Frontal cortex (tissue), 4 donors: ENCODE measurements at places on chromosomes 2 and 18. TPM values are rescaled to one million over a fixed set of nuclear protein-coding genes. Genes with fewer than 3 reads are reported as not detected.

Gene MDH1B
- total RNA-seq: 4.5 TPM

GRCh38 chr18:67232991-67233390 lies 283.5 kb downstream of the DSEL start:
- no peak for DNase-seq

DNA sequence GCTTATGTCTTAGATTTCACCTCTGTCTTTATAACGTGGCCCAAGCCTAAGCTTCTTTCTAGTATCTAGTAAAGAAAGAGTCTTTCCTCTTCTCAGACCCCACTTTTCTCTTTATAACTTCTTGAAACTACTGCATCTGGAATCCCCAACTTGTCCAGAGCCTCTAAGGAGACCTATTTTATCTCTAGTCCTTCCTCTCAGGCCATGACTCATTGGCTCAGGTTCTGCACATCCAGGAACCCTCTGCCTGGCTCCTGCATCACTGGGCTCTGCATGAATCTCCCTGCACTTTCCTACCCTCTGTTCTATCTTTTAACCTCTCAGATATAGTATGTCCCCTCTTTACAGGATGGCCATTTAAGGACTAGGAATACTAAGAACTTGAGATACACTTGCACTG lies 124.7 kb downstream of the DNAH6 start:
- DNase-seq: no peak

GRCh38 chr2:102239344-102239743 lies 52.5 kb downstream of the IL1RL2 start:
- no peak for DNase-seq

DNA sequence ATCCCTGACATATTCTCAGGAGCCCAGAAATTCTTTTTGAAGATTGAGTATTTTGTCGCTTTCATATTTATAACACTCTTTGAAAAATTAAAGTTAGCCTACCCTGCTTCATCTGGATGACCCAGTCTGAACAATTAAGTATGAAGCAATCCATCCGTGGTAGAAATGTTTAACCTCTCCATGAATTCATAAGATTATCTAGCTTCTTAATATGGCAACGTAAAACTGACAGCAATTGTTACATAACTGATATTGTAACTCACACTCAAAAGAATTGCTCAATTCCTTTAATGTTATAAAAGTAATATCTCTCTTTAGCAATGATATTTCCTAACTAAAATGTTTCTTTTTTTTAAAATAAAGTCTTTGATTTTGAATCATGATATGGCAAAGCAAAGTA lies 7.2 kb upstream of the ABCA12 start:
- no peak for DNase-seq

DNA sequence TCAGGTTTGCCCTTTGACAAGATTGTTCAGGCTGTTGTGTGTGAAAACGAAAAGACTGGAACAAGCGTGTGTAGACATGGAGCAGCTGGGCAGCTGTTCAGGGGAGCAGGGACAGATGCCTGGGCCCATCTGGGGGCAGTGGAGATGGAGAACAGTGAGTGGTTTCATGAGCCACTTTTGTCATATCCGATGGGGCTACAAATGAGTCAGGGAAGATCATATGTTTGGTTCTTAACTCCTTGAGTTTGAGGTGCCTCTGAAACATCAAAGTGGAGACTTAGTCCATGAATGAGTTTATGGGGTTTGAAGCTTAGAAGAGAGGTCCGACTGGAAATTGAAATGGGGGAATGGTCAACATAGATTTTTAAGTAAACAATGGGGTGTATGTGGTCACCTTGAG lies 9.3 kb upstream of the PLB1 start:
- no peak for DNase-seq
